ENCODE measurements at places on chromosomes 2 and 18.

- no peak for DNase-seq
Measured at GRCh38 chr18:59264651-59265245, 8.5 kb downstream of the RAX start.

DNA sequence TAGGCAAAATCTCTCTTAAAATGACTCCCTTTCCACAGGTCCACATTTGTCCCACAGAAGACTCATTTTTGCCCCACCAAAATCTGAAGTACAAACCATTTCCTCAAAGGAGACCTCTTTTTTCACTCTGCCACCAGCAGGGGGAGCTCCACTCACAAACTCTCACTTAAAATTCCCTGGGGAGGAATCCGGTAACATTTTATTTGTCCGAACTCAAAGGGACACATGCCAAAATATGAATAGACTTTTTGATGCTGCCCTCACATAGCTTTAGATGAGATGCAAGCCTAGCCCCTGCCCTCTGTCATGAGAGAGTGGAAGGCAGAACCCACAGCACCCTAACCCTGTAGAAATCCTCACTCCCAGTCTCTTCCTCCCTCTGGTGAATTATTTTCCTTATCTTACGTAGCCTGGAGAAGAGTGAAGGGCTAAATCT lies 57.1 kb downstream of the RMDN2 start:
- DNase-seq: peak; percentile 55

GRCh38 chr2:162926501-162926900 lies 87.9 kb upstream of the KCNH7 start:
- DNase-seq: no peak

- DNase-seq: no peak
Measured at GRCh38 chr2:8300216-8300615, 381.6 kb upstream of the ID2 start.

- no peak for DNase-seq
Measured at GRCh38 chr2:232073026-232073425, 111.5 kb downstream of the DIS3L2 start.

DNA sequence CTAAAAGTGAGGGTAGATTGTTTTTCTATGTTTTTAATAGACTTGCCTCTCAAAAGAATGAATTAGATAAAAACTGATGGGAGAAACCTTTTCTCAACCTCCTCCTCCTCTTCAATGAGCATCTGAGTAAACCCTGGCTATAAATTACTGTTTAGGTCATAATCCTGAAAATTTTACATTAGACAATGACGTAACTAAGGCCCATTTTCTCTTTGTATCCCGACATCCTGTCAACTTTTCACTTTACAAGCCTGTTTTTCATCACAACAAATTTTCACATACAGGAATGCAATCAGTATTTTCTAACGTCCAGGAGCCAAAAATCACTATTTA lies 1.3 kb downstream of the SPIRE1 start:
- DNase-seq: no peak

DNA sequence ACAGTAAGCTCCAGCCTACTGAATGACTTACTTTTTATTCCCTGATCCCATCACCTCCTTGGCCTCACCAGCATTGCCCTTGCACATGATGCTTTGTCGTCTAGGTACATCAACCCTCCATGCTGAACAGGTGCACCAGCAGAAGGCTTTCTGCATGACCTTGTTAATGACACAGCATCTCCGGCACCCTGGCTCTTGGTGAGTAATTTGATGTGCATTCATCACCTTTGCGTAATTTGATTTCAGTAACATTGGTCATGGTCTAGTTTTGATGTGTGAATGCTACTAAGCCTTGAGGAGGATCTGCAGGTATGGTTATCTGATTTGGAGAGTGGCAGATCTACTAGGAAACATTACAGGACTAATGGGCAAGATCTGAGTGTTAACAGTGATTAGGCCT lies 103.6 kb downstream of the STK39 start:
- DNase-seq: no peak

DNA sequence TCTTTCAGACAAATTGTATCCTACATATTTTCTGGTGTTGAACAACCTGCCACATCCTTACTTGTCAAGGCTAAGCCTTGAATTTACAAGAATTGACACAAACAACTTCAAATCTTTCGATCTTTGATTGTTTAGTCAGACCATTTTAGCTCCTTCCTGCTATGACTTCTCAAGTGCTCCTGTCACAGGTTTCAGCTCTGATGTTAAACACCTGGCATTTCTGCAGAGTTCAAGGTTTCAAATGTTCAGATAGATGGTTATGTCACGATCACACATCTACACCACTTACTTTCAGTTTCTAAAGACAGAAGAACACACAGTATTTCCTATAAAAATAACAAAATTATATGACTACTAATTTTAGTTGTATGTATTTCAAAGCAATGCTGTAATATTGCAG lies 84.0 kb downstream of the RND3 start:
- peak; percentile 2 for DNase-seq

DNA sequence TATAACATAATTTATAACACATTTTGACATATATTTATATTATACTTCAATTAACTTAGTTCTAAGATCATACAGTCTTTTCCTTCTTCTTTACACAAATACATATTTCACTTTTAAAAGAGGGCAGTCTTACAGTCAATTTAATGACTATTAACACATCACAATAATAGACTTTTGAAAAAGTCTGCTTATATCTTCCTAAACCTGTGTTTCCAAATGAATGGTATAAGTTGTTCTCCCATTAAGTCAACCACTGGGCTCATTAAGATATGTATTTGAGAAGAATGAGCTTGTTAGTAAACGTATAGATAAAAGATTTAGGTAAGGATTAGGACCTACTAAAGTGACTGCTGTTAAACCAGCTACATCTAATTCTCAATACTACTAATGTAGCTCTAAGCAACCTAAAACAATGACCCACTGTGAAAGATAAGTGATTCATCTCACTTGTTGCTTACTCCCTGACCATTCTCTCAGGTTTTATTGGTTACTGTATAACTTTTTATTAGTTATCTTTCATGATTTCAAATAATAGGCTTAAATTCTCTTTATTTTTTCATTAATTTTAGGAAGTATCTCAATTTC lies 27.0 kb downstream of the SLC40A1 start:
- no peak for DNase-seq

- DNase-seq: no peak
Measured at GRCh38 chr18:46413684-46414083, 243.3 kb downstream of the LOXHD1 start.

DNA sequence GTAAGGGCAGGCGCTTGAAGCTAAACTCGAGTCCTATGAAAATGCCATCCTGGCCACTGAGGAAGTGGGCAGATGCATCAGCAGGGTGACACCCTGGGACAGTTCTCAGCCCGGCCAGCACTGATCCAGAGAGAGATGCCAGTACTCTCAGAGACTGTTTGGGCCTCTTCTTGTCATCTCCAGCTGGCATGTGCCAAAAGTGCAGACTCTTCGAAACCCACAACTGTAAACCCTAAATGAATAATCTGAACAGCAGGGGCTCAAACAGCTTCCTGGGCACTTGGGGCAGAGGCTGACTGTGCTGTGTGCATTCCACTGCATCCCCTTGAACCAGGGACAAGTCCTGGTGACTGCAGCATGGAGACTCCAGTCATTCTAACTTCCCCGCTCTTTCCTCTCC lies 204.2 kb upstream of the SMAD2 start:
- no peak for DNase-seq

DNA sequence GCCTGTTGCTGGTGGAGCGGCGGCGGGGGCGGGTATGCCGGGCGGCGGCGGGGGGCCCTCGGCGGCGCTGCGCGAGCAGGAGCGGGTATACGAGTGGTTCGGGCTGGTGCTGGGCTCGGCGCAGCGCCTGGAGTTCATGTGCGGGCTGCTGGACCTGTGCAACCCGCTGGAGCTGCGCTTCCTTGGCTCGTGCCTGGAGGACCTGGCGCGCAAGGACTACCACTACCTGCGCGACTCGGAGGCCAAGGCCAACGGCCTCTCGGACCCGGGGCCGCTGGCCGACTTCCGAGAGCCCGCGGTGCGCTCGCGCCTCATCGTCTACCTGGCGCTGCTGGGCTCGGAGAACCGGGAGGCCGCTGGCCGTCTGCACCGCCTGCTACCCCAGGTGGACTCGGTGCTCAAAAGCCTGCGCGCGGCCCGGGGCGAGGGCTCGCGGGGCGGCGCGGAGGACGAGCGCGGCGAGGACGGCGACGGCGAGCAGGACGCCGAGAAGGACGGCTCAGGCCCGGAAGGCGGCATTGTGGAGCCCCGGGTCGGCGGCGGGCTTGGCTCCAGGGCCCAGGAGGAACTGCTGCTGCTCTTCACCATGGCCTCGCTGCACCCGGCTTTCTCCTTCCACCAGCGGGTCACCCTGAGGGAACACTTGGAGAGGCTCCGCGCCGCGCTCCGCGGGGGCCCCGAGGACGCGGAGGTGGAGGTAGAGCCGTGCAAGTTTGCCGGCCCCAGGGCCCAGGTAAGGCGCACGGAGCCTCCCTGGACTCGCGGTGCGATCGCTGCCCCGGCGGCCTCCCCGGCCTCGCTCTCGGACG lies 1.0 kb downstream of the ZCCHC2 start:
- DNase-seq: peak; percentile 51

GRCh38 chr2:231602859-231603467 lies 10.3 kb downstream of the TEX44 start:
- no peak for DNase-seq

GRCh38 chr18:54284981-54285785 lies 15.9 kb downstream of the POLI start:
- peak; percentile 96 for DNase-seq

DNA sequence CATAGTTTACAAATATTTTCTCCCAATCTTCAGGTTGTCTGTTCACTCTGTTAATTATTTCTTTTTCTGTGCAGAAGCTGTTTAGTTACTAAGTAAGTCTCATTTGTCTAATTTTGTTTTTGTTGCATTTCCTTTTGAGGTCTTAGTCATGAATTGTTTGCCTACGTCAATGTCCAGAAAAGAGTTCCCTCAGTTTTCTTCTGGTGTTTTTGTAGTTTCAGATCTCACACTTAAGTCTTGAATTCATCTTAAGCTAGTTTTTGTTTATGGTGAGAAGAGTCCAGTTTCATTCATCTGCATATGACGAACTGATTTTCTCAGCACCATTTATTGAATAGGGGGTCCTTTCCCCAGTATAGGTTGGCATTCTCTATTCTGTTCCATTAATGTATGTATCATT lies 1252.2 kb upstream of the TMEFF2 start:
- no peak for DNase-seq

GRCh38 chr2:170830166-170830565 lies 13.5 kb downstream of the GAD1 start:
- no peak for DNase-seq

DNA sequence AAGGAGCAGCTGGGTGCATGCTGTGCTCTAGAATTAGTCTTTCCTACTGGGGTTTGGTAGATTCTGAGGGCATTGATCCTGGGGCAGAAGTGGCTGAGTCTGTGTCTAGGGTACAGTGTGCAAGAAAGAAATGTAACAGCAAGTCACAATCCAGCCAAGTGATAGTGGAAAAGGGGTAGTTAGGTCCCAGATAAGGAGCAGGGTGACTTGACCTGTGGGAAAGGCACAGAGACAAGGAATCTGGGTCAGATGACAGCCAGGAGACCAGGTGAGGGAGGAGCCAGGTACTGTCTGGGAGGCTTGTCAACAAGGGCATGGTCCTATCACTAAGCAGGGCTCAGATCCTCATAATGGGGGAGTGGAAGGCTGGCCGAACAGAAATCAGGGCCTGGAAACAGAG lies 8.1 kb downstream of the IL37 start:
- DNase-seq: no peak

DNA sequence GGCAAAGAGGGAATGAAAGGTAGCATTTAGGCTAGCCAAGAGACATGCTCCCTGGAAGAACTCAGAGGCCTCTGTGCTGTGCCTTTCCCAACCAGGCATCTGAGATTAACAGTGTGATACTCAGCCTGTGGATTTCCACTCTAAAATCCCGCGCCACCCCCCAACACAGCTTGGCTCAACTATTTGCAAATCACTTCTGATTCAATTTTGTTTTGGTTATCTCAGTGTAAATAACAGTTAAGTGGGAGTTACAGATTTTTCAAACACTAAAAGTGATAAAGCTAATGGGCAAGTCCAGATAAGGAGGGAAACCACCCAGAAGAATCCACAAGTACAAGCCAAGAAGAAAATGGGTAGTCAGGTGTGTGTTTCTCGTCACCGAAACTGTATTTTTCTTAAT lies 1.4 kb upstream of the NRP2 start:
- DNase-seq: no peak

DNA sequence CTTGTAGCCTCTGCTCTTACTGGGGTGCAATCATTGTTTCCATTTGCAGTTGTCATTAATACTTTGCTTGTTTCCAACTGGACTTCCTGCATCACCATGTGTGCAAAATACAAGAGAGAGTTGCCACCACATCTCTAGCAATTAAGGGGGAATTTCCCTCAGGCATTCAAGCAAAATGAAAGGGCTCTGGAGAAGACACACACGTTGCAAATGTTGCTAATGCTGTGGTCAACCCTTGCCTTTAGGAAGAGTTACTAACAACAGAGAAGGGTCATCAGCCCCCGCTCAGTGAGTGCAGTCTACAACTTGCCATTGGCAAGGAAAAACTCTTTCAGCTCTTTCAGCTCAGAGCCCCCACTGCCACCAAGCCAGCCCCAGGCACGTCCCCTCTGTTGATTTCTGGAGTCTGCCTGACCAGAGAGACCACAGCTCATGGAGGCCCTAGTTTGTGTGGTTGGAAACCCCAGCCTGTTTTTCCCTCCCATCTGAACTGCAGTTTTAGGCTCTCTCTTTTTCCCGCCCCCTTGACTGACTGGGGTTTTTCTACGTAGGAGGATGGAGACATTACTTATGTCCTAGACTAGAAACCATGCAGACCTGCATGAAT lies 25.9 kb upstream of the GPR45 start:
- DNase-seq: no peak

DNA sequence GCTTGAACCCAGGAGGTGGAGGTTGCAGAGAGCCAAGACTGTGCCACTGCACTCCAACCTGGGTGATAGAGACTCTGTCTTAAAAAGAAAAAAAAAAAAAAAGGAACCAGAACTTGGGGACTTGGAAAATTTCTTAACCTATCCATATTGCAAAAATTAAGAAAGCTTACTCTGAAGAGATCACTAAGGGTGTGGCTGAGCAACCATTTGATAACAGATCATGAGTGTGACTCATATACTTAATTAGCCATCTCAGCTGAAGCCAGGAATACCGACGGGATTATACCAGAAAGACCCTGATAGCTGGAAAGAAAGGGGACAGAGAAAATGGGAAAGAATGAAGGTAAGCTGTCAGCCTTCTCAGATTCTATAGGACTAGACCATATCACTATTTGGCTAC lies 7.1 kb upstream of the ADD2 start:
- DNase-seq: no peak

- DNase-seq: no peak
Measured at GRCh38 chr18:11902522-11903292, 5.4 kb downstream of the MPPE1 start.

DNA sequence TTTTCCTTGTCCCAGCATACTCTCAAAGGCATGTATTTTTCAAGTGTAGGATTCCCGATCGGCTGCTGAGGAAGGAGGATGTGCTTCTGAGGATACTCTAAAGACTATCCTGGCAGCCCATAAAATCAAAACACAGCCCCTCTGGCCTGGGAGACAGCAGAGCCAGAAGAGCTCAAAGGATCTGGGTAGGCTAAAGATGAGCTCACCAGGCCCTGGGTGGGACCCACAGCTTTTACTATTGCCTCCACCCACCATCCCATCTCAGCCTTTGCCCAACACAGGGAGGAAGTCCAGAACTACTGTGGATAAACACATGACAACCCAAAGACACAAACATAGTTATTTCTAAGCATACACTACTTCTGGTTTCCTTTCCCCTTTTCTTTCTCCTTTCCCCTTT lies 79.1 kb upstream of the ZFP36L2 start:
- no peak for DNase-seq

Measured in activated CD4-positive, alpha-beta T cell treated with anti-CD3 and anti-CD28 coated beads, Interleukin-2, Interleukin-4, amounts not matched to agents 100 ng/mL and 50 ng/mL, durations not matched to agents 16 hours and 8 hours (primary cell).